Vagina (tissue), 2 donors: ENCODE measurements at places on chromosomes 5 and 9. TPM values are rescaled to one million over a fixed set of nuclear protein-coding genes. Genes with fewer than 3 reads are reported as not detected.

GRCh38 chr9:108257382-108257781 lies 598.4 kb downstream of the ACTL7B start:
- DNase-seq = no peak

- DNase-seq = no peak
These were observed 384.4 kb upstream of the PDE4D start for GRCh38 chr5:60277941-60278340.

GRCh38 chr9:137694962-137695875 lies 76.4 kb downstream of the EHMT1 start:
- no peak for DNase-seq

DNA sequence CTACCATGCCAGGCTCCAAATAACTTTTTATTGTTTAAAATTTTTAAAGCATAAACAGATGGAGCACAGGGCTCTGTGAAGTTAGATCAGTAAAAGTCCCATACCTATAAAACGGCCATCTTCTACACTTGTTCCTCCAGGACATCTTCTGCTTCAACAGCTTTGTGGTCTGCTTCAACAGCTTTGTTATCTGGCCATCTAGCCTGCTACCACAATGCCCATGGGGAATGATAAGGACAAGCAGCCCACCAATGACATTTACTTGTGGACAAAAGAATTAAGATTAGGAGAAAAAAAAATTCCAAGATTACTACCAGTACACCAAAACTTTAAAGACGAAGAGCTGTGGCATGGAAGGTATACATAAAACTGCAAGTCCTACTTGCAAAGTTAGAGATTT lies 2.2 kb upstream of the VPS13A start:
- DNase-seq = no peak

DNA sequence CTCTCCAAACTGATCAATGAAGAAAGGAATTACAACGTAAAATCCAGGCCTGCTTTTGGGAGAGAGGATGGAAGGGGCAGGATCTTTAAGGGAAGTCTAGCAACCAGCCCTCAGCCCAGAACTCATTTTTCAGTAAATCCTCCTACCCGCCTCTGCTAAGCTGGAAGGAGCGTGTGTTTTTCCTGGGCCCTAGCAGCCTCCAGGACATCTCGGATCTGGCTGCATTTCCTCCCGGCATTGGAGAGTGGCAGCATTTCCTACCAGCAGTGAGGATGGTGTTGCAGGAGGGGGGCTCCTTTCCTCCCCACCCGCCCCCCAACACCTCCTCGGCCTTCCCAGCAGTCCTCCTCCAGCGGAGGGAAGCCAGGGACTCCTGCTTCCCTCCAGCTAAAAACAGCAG lies 54.5 kb downstream of the DCP2 start:
- DNase-seq = no peak

GRCh38 chr9:109797006-109797405 lies 17.0 kb downstream of the PALM2AKAP2 start:
- DNase-seq = no peak

C9 gene
- total RNA-seq = not detected
